ENCODE measurements at places on chromosomes 7 and 10.

DNA sequence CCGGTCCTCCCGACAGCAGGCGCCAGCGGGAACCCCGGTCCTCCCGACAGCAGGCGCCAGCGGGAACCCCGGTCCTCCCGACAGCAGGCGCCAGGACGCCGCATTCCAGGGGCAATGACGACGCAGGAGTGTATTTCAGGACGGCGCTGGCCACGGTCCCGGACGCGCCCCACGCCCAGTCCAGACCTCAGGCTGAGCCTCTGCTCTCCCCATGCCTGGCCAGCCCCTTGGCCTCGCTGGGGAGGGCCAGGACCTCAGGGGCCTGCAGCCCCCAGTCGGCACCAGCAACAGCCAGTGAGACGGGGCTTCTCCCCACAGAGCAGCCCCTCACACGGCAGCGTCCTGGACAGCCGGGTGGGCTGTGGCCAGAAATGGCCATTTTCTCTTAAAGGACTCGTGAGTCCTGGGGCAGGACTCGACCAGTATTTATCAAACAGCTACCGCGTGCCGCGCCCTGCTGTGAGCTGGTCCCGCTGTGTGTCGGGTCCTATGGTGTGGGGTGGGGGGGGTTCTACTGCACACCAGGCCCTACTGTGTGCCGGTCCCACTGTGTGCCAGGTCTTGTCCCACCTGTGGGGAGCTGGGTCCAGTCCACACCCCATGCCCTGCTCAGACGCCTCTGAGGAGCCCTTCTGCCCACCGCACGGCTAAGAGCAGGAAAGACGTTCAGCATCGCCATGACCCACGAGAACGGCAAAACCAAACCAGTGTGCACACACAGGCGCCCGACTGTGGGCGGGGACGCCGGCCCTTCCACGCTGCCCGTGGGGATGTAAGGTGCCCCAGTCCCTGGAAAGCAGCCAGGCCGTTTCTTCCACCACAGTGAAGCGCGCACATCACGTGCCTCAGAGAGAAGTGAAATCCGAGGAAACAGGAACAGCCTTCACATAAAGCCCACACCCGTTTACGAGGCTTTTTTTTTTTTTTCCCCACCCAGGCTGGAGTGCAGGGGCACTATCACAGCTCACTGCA, 33.3 kb downstream of the GET4 start:
- no peak for DNase-seq

DNA sequence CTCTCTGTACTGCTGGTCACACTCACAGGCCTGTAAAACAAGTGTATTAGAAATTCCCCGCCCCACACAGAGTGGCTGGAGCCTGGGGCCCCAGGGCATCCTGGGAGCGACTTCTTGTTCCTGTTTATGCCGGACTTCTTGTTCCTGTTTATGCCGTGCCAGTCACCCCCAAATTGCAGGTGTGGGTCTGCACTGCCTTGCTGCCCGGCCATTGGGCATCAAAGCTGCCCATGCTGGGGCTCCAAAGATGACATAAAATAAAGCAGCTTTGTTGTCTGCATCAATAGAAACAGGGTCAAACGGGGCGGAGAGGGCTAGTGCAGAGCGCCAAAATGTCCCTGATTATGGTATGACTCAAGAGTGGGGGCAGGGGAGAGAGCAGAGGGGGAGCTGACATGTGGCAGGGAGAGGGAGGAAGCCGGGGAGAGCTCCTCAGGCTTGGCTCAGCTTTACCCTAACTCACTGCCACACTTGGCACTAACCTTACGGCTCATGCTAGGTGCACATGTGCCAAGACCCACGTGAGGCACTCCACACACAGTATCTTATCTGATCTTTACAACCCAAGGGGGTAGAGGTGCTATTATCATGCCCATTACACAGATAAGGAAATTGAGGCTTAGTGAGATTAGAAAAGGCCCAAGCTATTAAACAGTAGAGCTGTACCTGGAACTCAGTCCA, 98.4 kb downstream of the PIP4K2A start:
- peak; percentile 58 for DNase-seq

DNA sequence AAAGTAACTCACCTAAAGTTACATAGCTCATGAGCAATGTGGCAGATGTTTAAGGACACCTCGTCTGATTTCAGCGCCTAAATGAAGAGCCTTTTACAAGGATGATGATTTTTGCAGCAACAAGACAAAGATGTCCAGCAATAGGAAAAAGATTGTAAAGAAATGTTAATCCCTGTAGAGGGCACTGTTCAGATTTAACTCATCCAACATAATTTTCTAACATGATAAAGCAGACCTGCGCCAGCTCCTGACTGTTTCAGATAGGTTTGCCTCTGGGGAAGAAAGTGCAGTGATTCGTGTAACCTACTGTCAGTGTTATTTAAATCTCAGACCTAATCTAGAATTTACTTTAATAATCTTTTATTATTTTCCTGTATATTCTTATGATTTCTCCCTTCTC, 595.2 kb downstream of the AUTS2 start:
- DNase-seq: peak; percentile 17

DNA sequence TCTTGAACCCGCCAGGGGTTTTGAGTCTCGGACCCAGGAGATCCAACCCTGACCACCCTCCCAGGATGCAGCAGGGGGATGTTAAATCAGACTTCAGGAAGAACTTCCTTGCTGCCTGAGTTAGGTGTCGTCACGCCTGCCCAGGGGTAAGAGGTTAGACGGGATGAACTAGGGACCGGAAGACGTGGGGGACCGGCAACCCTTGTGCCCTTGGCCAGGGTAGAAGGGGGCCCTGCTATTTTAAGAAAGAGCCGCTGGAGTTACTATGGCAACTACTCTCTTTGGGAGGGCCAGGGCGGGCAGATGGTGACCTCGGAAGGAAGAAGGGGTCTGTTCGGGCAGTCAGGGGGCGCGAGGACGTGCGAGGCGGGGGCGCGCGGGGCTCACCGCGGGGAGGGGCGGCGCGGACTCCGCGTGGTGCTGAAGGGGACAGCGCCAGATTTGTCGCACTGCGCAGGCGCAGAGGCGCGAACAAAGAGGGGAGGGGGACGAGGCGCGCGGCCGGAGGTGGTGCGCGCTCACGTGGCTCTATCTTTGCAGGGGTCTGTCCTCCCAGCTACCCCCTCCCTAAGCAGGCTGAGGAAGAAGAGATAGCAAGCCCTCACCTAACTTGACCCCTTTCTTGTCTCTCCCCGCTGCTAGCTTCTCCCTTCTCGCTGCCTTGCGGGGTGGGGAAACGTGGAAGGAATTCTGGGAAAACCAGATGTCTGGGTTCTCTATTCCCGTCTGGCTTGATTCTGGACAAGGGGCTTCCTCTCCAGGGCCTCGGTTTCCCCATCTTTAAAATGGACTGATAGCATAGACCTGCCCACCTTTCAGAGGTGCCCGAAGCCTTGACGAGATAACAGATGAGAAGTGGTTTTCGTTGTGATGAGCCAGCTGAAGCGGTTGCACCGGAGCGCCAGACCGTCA, 940 bp upstream of the PSD start:
- DNase-seq: peak; percentile 54

- DNase-seq: no peak
These were observed 23.4 kb downstream of the FRMPD2 start for GRCh38 chr10:48251152-48251524.

- DNase-seq: no peak
These were observed 151.1 kb downstream of the CXCL12 start for GRCh38 chr10:44233561-44234482.

DNA sequence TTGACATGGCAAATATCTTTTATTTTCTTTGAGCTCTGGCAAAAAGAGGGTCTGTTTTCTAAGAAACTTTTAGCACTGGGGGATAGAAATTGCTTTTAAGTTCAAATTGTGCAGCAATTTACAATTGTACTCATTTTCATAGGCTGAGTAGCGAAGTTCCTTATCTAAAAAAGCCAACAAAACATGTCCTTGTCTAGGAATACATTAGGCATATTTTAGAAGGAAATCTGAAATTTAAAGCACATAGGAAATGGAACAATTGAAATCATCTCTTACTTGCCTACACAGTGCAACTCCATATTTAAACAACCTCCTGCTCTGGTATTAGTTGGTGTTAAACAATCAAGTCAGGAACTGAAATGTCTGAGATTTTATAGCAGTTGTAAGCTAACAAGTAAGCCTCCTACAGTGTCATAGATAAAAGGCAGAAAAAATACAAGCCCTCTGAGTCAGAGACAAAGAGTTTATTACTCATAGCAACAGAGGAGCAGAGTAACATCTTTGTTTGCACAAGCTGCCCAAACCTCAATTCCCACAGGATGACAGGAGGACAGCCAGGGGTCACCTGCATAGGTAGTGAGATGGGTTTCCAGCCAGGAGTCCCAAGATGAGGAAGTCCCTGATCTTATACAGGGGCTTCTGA, 280.2 kb upstream of the HGF start:
- DNase-seq: peak; percentile 79

DNA sequence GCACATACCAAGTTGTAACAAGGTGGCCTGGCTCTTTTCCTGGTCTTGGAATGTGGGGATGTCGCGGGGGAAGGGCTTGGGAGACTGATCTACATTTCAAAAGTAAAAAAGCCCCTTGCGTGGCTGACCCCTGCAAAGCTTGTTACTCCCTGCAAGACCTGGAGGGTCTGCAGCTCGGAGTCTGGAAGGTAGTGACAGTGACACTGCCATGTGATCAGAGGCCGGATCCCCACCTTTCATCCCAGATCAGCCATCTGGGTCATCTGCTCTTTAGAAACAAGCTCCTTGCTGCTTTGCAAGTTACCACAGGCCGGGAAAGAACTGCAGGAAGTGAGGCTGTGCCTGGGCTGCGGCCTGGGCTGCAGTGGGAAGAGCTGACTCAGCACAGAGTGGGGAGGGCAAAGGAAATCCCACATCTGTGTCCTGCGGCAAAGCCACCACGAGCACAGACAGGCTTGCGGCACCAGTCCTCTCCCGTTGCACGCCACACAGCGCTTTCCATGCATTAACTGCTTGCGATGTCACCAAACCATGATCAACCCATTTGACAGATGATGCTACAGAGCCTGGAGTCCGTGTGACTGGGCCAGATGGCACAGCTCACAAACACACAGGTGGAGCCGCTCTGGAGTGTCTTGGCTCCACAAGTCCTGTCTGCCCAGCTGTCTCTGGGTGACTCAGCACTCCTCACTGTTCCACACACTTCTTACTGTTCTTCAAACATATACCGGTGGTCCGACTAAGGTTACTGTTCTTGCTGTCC, 97.7 kb downstream of the SH3PXD2A start:
- no peak for DNase-seq

GRCh38 chr7:91374321-91374989, 110.2 kb downstream of the FZD1 start:
- DNase-seq: no peak

- no peak for DNase-seq
These were observed 40.0 kb downstream of the ZCCHC24 start for GRCh38 chr10:79405221-79405994.

DNA sequence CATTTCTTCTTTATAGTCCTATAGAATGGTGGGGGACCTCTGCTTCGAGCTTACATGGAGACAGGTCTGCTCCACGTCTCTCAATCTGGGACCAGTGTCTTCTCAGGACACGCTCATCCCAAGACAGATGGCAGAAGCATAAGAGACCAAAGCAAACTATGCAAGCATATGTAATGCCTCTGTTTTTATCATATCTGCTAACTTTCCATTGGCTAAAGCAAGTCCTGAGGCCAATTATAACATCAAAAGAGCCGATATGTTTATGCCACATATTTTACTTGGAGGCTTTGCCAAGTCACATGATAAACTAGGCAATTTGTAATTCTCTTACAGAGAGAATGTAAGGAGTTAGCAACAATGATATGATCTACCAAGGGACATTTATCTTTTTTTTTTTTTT, 102.6 kb upstream of the NRBF2 start:
- DNase-seq: no peak

DNA sequence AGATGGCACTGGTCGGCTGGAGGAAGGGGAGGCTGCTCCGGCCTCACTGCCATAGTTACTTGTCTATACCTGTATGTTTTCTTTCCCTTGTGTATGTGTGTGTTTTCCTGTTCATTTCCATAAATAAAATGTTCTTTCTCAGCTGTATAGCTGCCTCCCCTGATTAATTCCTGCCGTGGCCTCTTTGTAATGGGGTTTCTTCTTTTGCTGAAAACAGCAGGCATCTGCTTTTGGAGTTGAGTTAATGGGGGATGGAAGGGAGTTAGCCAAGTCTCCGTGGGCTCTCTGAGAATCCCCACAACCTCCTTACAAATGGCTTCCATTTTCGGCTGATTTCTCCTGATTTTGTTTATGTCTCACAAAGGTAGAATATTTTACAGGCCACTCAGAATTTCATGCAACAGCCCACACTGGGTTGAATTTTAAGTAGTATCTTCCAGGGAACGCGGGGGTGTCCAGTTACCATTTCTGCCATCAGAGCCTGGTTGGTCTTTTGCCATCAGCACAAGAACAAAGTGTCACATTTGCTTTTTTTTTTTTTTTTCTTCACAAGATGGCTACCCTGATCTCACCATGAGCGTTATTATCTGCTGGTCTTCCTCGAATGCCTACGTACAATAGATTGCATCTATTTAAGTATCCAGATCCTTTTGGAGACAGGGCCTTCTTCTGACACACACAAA, 88.1 kb upstream of the NRP1 start:
- no peak for DNase-seq

DNA sequence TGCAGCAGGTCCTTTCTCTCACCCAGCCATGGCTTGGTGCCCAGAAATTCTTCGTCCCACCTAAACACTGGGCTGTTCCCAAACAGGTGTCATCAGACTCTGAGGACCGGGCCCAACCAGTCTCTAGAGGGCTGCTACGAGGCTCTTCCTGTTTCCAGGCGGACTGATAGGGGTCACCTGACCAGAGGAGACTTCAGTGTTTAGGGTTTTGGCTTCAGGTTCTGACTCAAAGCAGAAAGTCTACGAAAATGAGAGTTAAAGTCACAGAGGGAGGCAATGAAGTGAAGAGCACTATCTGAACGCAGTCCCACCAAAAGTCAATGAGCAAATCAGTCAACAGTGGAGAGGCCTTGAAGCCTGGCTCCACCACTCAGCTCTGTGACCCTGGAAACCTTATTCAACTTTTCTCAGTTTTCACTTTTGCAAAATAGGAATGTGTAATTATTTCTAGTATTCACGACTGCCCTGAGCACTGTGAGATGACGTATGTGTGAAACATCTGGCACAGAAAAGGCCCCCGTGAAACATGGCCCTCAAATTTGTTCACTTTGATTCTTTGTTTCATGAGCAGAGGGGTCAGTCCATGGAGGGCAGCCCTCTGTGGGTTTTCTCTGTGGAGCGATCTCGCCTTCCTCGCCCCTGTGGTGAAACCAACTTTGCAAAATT, 189.9 kb upstream of the PDE1C start:
- DNase-seq: no peak

- DNase-seq: no peak
These were observed 279.6 kb upstream of the HGF start for GRCh38 chr7:82049442-82049841.

DNA sequence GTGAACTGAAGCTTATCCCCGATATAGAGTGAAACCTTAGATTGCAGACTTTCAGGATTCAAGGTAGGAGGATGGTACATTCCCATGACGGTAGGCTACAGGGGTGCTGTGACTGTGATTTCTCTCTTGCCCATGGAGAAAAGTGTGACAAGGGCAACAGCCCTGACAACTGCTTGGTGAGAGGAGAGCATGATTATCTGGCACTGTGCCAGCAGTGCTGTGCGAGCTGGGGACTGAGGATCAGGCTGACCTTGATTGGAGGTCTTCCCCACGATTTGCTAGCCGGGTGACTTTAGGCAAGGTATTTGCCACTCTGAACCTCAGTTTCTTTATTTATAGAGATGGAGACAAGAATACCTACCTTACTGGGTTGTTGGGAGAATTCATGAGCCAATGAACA, 229.5 kb downstream of the PTEN start:
- DNase-seq: no peak

GRCh38 chr10:50470345-50470744, 153.4 kb downstream of the SGMS1 start:
- peak; percentile 6 for DNase-seq
